ENCODE measurements at places on chromosomes 13 and 19.

GRCh38 chr13:76830805-76831204 lies 55.4 kb downstream of the KCTD12 start:
- no peak for DNase-seq

- DNase-seq = no peak
Observed at GRCh38 chr19:19176950-19177349, 6.9 kb upstream of the MEF2B start.

DNA sequence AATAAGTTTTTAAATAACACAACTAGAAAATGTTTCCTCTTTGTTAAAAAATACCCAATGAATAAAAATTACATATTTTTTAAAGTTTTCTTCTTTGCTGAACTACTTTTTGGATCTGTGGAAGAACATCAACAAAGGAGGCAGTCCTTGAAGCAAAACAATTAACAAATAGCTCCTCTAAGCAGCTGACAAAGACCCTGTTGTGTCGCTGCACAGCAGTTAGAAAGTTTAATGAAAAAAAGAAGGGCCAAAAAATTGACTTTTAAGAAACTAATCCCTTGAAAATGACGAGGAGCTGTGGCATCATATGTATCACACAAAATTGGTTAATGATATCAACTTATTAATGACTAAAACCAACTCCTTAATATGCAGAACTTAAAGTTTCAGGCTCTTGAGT lies 72.1 kb downstream of the SLITRK1 start:
- DNase-seq = no peak

GRCh38 chr19:14830702-14831101 lies 4.3 kb downstream of the OR7A5 start:
- no peak for DNase-seq

GRCh38 chr19:47104680-47105079 lies 8.9 kb downstream of the ZC3H4 start:
- no peak for DNase-seq

DNA sequence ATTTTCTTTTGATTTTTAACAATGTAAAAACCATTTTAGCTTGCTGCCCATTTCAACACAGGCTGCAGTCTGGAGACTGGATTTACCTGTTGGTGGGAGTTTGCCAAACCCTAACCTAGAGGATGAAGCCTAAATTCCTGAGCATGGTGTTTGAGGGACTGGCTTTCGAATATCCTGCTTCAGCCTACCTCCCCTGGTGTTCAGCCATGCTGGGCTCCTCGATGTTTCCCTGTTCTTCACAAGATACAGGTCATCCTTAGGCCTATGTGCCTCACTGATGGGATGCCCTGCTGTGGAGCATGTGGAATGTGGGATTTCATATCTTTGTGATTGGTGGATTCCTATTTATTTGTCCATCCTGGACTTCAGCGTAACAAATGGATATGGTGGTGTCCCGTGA lies 20.4 kb upstream of the ERCC5 start:
- no peak for DNase-seq

GRCh38 chr13:61086087-61086486 lies 329.6 kb downstream of the PCDH20 start:
- DNase-seq = no peak

DNA sequence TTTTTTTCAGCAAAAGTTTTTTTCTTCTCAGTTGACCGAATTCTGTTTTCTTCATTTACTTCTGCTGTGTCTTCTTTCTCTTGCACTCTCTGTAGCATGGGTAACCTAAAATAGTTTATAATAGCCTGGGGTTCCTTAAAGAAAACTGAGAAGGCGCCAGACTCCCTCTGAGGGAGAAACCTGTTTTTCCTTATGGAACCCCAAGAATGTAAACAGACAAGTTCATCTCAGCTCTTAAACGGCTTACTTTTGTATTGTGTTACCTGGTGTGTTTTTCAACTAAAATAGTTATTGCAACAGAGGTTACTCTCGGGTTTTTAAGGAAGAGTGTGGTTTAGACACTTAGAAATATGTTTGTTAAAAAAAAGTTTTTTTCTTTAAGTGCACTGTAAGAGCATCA lies 23.8 kb upstream of the TM9SF2 start:
- DNase-seq = no peak

DNA sequence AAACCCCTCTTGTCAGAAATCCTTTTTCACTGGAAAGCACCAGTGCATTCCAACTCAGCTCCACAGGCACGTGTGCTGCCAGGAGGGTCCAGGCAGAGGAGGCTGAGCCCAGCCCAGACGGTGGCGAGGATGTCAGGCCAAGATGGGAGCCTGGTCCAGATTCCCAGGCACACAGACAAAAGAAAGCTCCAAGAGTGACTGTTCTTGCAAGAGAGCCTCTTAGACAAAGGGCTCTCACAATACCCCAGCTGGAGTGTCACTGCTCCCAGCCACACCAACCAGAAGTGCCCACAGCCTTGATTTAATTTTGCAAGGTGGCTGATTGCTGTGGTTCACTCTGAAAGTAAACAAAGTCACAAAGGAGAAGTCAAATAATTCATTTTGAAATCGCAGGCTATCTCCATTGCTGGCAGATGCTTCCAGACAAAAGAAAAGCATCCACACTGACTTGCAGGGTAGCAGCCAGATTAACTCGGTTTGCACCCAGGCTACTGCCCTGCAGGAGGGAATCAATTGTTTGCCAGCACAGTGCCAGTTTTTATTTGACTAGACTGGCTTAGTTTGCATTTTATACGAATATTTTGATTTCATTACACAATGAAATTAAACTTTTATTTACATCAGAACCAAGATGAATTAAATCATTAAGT lies 95.1 kb downstream of the RAB20 start:
- DNase-seq = no peak

DNA sequence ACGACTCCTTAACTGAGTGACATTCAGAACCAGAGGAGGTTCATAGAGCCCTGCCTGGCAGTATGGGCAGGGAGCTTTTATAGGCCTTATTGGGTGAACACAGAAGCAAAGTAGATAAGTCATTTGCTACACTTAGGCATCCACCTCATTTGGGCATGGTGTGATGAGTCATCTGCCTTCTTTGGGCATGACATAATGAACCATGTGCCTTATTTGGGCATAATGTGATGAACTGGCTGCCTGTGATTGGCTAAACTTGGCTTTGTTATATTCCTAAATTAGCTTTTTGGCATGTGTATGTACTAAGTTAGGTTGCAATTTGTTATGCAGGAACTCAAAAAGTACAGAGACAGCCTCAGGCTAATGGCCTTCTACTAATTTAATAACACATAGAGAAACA lies 2210.2 kb upstream of the PCDH20 start:
- DNase-seq = no peak

GRCh38 chr19:54273821-54274220 lies 7.1 kb downstream of the LILRB2 start:
- no peak for DNase-seq

- no peak for DNase-seq
Observed at GRCh38 chr19:47429140-47429793, 9.9 kb upstream of the MEIS3 start.

- no peak for DNase-seq
Observed at GRCh38 chr13:46982856-46983582, 86.2 kb upstream of the HTR2A start.

DNA sequence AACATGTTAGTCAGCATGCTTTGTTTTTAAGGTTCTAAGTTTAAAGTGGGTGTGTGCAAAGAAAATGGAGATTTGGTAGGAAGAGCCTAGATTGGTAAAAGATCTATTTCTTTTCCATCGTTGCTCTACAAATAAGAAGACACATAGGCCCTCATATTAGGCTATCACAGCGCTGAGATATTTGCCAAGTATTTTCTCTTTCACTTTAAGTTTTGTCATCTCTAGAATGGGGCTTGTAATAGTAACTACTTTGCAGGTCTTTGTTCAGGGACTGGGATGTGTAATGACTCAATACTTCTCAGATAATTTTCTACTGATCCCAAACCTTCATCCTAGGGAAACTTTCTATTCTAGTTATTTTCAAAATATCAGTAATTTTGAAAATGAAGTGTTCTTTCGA lies 917.7 kb upstream of the SLC10A2 start:
- DNase-seq = no peak

GRCh38 chr13:79434556-79434955 lies 28.5 kb upstream of the RBM26 start:
- no peak for DNase-seq

GRCh38 chr19:56969156-56969555 lies 128.6 kb upstream of the PEG3 start:
- no peak for DNase-seq

- peak; percentile 90 for DNase-seq
Observed at GRCh38 chr19:49475995-49476880, 2.2 kb downstream of the FLT3LG start.

GRCh38 chr13:44622708-44623107 lies 46.6 kb upstream of the TSC22D1 start:
- no peak for DNase-seq

DNA sequence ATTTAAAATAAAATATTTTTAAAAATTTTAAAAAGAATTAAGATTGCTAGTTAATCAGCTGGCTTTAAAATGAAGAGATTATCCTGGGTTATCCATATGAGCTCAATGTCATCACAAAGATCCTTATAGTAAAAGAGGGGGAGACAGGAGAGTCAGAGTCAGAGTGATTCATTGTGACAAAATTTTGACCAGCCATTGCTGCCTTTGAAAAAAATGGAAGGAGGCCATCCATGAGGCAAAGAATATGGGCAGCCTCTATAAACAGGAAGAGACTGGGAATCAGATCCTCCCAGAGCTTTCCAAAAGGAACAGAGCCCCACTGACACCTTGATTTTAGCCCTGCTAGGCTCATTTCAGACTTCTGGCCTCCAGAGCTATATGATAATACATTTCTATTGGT lies 9.3 kb upstream of the RUBCNL start:
- no peak for DNase-seq

- DNase-seq = no peak
Observed at GRCh38 chr13:32059511-32059984, 28.0 kb downstream of the FRY start.

- DNase-seq = no peak
Observed at GRCh38 chr13:50543141-50543540, 300.4 kb downstream of the DLEU7 start.

DNA sequence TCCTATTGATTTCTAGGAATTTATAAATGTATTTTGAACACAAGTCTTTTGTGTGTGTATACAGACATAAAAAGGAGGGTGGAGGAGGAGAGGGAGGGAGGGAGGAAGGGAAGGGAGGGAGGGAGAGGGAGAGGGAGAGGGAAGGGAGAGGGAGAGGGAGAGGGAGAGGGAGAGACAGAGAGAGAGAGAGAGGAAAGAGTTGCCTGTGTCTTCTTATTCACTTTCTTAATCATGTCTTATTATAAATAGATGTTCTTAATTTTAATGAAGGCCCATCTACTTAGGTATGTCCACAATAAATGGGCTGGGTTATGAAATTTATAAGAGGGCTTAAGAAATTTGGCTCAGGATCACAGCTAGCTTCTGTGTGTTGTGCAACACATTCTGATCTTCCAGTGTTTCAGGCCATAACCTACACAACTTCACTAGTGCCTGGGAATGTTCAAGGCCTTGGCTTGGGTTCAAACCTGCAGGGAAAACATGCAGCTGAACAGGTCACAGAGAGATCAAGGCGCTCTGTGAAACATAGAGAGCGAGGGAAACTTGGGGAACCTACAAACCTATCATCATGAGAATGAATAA lies 39.3 kb downstream of the ZNF45 start:
- DNase-seq = no peak

DNA sequence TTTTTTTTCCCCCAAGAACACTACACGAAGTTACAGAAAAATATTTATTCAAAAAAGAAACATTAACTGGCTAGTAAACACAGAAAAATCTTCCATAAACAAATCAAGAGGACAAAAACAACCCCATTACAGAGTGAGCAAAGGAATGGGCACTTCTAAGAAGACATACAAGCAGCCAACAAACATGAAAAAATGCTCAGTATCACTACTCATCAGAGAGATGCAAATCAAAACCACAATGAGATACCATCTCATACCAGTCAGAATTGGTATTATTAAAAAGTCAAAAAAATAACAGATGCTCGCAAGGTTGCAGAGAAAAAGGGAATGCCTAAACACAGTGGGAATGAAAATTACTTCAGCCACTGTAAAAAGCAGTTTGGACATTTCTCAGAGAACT lies 131.7 kb downstream of the UGGT2 start:
- DNase-seq = no peak

DNA sequence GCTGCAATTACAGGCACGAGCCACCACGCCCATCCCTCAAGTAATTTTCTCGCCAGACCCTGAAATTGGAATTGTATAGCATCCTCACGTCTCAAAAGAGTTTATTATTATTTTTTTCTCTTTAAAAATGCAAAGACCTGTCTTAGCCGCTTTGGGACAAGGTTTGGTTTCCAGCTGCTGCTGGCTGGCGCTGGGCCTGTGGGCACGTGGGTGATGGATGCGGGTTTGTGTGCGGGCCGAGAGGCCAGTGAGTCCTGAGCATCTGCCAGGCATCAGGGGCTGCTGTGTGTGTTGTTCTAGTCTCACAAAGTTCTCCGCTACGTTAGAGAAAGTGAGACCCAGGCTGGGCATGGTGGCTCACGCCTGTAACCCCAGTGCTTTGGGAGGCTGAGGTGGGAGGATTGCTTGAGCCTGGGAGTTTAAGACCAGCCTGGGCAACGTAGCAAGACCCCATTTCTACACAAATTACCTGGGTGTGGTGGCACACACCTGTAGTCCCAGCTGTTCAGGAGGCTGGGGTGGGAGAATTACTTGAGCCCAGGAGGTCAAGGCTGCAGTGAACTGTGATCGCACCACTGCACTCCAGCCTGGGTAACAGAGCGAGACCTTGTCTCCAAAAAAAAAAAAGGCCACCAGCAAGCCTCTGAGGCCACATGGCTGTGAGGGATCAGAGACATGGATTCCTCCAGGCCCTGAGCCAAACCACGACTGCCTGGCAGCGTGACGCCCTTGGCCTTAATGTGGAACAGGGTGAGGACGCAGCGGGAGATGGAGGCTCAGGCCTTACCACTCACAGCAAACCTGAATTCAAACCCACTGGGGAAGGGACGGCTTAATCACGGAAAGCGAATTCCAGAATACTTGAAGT lies 4.7 kb upstream of the TMPRSS9 start:
- no peak for DNase-seq

Data from activated T-cell treated with anti-CD3 and anti-CD28 coated beads, Interleukin-2, amount 50 U/mL, for 48 hours (primary cell).